ENCODE measurements at places on chromosomes 7 and 10.

GRCh38 chr7:101838837-101839483, 21.5 kb downstream of the CUX1 start:
- no peak for DNase-seq

GRCh38 chr10:101850749-101851148, 7.1 kb upstream of the KCNIP2 start:
- DNase-seq = no peak

DNA sequence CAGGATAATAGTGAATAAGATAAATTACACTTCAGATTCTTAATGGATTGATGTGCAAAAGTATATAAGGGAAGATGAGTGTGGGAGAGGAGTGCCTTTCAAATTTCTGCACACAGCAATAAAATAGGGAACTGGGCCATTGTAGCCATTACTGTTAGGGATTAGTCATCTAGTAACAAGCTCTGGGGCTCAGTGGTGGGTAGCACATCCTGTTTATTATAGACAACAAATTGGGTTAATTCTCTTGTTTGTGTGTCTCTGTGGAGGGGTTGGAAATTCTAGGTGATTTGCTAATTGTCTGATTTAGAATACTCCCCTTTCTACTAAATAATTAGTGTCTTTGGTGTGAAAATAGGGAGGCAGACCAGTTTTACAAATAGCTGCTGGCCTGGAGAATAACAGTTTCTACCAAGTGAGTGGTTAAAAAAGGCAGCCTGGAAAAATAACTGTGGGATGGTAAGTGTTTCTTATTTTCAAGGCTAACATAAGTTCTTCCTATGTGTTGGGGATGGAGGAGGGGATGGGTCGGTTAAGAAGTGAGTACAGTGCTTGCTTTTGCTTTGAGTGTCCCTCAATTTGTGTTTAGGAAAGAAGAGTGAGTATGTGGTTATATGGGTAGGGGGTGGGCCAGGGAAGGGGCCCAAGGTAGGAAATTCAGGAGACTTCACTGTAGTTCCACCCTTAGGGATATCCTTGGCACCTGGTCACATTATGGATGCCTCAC, 43.3 kb upstream of the TMEM248 start:
- no peak for DNase-seq

GRCh38 chr7:75719626-75720025, 19.1 kb downstream of the HIP1 start:
- no peak for DNase-seq

DNA sequence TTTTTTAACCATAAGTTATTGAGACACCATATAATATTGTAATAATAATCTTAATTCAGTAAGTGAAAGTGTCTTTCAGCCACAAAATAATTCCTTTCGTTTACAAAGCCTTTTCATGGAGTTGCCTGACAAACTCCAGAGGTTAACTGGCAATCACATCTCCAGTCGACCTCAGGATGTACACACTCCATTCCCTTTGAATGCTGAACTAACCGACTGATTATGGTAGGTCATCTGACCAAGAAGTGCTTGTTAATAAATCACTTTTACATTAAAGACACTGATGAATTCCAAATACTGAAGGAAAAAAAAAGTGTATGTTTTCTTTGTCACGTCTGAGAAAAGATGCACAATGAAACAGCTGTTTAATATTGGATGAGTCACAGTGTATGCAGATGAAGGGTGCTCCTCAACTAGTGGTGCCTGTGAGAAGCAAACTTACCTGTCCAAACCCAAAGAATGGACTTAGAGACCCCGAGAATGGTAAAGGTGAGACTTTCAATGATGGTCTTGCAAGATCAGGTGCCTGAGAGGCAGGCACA, 348.1 kb upstream of the VWC2 start:
- no peak for DNase-seq

DNA sequence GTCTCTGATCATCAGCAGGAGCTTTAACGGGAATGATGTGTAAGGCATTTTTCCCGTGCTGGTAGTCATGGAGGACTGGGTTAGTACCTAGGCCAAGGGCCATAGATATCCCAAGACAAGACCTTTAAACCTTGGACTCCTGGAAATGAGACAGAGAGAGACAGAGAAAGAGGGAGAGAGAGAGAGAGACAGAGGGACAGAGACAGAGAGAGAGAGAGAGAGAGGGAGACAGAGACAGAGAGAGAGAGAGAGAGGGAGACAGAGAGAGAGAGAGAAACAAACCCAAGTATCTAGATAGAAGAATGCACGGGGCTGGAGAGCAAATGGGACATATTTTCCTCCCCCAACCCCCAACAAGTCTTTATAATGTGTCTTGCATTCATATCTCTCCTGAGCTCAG, 22.3 kb downstream of the ZC3HAV1 start:
- DNase-seq = no peak

GRCh38 chr7:150848561-150849115, 3.7 kb upstream of the AOC1 start:
- DNase-seq = no peak

DNA sequence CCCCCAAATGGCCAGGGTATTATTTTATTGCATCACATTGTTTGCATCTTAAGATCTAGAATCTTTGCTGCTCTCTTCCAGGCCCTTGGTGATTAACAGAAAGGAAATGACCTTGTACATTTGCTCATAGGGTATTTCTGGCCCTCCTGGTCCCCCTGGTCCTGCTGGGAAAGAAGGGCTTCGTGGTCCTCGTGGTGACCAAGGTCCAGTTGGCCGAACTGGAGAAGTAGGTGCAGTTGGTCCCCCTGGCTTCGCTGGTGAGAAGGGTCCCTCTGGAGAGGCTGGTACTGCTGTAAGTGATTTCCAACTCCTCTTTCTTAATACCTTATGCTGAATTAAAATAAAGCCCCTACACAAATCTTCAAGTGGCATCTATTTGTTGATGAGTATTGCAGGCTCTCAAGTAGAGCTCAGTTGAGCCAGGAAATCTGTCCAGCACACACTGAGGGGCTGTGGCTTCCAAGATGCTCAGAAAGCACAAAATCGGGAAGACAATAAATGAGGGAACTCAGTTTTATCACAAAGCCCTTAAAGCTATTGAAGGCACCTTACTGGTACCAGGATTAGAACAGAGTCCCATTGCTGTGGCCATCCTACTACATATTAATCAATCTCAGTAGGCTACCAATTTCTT, 28.2 kb downstream of the COL1A2 start:
- DNase-seq = no peak

GRCh38 chr10:131896403-131896802, 4.4 kb upstream of the PPP2R2D start:
- peak; percentile 28 for DNase-seq

- DNase-seq = no peak
Observed at GRCh38 chr10:76632767-76633051, 1004.9 kb downstream of the KCNMA1 start.

GRCh38 chr10:97059872-97060205, 125.9 kb downstream of the SLIT1 start:
- no peak for DNase-seq

DNA sequence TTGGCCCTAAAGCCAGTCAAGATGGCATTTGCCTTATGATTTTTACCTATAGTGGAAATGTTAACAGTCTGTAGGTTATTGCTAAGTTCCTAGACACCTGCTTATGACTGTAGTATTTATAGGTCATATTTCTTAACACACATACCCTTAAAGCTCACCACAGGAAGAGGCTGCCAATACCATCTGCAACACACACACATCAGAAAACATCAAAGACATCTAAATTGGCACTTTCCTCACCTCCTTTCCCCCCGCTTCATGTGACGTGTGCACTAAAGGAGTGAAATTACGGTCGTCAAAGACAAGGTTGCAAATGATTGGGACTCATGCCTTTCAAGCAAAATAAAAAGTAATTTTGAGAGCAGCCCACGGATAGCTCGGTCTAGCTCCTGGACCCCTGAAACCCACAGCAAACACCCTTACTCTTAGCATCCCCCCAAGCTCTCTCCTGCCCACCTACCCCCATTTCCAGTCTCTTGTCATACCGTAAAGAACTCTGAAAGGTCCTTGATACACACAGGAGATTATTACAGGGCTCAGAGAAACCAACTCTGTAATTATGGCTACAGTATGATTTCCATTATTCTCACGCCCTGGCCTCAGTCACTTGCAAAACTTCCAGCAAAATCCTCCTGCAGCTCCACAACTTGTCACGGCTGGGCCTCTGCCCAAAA, 90.5 kb downstream of the PLXNA4 start:
- peak; percentile 18 for DNase-seq

DNA sequence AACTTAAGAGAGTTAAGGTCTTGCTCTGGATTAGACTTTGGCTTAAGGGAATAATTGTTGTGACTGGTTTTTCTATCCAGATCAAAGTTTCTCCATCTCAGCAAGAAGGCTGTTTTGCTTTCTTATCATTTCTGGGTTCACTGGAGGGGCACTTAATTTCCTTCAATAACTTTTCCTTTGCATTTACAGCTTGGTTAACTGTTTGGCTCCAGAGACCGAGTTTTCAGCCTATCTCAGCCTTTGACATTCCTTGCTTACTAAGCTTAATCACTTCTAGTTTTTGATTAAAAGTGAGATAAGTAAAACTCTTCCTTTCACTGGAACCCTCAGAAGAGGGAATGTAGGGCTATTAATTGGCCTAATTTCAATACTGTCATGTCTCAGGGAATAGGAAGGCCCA, 76.4 kb downstream of the LARP4B start:
- no peak for DNase-seq

DNA sequence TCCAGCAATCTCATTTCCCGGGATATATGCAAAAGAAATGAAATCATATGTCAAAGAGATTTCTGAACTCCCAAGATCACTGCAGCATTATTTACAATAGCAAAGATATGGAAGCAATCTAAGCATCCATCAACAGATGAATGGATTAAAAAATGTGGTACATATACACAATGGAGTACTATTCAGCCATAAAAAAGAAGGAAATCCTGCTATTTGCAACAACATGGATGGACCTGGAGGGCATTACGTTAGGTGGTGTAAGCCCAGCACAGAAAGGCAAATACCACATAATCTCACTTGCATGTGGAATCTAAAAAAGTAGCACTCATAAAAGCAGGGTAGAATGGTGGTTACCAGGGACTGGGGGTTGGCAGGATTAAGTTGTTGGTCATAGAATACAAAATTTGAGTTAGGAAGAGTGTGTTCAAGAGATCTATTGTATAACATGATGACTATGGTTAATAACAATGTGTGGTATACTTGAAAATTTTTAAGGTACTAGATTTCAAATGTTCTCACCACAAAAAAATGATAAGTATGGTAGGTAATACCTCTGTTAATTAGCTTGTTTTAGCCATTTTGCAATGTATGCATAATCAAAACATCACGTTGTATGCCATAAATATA, 32.9 kb upstream of the EIF5AL1 start:
- DNase-seq = no peak

GRCh38 chr7:101575168-101575567, 53.9 kb downstream of the MYL10 start:
- no peak for DNase-seq

GRCh38 chr10:79561257-79561656, 1.1 kb upstream of the SFTPA2 start:
- DNase-seq = no peak

DNA sequence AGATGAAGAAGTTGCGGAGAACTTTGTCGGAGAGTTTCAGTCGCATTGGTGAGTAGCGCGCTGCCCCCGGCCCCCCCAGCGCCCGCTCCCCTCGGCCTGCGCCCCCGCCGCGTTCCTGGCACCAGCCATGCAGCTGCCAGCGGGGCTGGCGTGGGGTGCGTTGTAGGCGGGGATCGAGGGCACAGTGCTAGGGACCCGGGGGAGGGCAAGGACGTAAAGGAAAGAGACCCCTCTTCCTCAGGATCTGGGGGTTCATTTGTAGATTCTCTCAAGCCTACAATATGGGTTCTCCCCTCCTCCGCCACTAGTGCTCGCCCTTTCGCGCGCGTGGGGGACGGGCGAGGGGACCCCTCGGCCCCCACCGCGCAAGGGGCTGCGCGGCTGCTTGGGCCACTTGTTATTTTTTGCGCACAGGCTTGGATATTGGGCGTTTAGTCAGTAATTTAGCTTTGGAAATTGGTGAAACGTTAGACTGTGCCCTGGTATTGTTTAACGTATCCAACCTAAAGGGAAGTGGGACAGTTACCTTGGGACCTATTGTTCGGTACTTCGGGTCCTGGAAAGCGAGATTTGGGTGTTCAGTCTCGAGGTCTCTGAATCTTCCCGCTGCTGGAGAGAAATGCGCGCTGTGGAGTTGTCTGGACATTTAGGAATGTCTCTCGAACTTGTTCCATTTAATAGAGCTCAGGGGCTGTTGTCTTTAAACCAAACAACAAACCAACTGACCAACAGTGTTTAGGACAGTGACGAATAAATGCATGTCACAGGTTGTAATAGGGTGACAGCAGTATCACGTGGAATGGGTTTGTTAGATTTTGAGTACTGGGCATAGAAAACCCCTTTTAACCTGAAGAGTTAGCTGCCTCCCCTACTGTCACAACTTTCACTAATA, 796 bp downstream of the CDK14 start:
- no peak for DNase-seq

DNA sequence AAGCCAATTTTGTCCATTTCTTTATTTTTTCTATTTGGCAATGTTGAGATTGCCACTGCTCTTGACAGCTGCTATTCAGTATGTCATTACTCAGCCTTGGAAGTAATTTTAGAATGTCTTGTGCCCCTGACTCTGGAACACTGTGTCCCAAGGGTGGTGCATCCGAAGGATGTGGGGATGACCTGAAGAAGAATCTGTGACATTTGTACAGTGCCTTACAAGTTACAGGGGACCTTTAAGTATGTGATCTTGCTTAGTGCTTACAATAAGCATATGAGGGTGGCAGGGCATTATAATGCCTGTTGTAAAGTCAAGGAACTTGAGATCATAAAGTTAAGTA, 239.5 kb downstream of the REEP3 start:
- no peak for DNase-seq

GRCh38 chr10:117249493-117250093, 8.7 kb downstream of the SLC18A2 start:
- no peak for DNase-seq

- DNase-seq = no peak
Observed at GRCh38 chr10:29914986-29915785, 144.2 kb downstream of the JCAD start.

- DNase-seq = peak; percentile 91
Observed at GRCh38 chr7:100691676-100692577, 2.1 kb downstream of the GIGYF1 start.

DNA sequence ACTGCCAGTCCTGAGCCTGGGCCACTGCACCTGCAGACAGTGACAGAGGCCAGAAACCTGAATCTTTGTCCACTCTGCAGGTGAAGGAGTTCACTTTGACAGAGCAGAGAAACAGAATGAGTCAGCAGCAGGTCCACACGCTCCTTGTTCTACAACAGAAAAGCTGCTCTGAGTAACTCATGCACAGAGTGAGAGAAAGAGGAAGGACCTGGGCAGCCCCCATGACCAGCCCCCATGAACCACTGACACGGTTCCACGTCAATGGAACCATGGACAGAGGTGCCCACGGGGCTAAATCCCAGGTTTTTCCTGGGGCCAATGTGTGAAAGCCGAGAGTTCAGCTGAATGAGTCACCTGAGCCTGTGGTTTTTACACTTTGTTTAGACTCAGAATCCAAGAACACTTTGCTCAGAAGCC, 40.8 kb upstream of the CTBP2 start:
- no peak for DNase-seq

GRCh38 chr7:126979722-126980121, 273.0 kb downstream of the GRM8 start:
- no peak for DNase-seq

GRCh38 chr10:27680006-27680557, 65.5 kb downstream of the MKX start:
- no peak for DNase-seq
